ENCODE measurements at places on chromosomes 4 and X. TPM values are rescaled to one million over a fixed set of nuclear protein-coding genes. Genes with fewer than 3 reads are reported as not detected.

- peaks cover 6% of the 10 kb centered on the region for H3K36me3 ChIP-seq
- DNase-seq: no peak
- H3K27ac ChIP-seq: no peak overlapping the region
- H3K27me3 ChIP-seq: no peaks in the 10 kb centered on the region
These were observed 7.6 kb upstream of the NAP1L5 start for GRCh38 chr4:88705223-88705622.

GRCh38 chrX:134907302-134907701, 83.5 kb upstream of the SMIM10 start:
- H3K4me3 ChIP-seq: no peak overlapping the region
- no peaks in the 10 kb centered on the region for H3K27me3 ChIP-seq
- no peak for DNase-seq
- no peaks in the 10 kb centered on the region for H3K36me3 ChIP-seq
- no peaks in the 10 kb centered on the region for H3K4me1 ChIP-seq

DNA sequence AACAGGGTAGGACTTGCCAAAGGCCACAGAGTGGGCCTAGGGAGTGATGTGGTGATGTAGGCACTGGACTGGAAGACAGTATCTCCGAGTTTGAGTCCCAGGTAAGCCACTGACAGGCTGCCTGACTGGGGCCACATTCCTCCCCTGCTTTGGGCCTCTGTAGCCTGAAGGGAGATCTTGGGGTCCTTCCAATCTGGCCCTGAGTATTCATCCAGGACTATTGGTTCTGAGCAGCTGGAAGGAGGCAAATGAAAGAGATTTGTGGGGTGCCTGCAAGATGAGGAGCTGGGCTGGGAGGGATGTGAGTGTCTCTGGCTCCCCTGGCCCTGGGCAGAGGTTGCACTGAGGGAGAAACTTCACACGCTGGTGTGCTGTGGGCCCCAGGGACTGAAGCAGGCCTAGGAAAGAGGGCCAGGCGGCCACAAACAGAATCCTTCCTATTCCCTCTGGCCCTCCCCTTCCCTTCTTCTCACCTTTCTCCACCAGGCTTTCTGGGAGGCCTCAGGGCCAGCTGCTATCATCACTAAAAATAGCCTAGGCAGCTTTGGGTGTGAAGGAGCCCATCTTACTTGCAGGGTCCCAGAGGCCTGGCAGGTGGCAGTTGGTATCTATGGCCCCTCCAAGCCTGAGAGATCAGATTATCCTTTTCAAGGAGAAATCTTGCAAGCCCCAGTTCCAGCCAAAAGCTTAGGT, 70.1 kb downstream of the PJA1 start:
- peaks cover 7% of the 10 kb centered on the region for H3K27me3 ChIP-seq
- H3K4me3 ChIP-seq: no peak overlapping the region
- H3K27ac ChIP-seq: no peak overlapping the region
- no peak for DNase-seq
- H3K4me1 ChIP-seq: no peaks in the 10 kb centered on the region

The POF1B gene
- total RNA-seq: 190 TPM

GRCh38 chrX:15786915-15787314, 3.4 kb upstream of the ZRSR2 start:
- no peak for DNase-seq
- no peaks in the 10 kb centered on the region for H3K36me3 ChIP-seq
- H3K27ac ChIP-seq: no peak overlapping the region
- peaks cover 14% of the 10 kb centered on the region for H3K4me1 ChIP-seq
- H3K27me3 ChIP-seq: no peaks in the 10 kb centered on the region

GRCh38 chrX:47456080-47456479, 26.9 kb downstream of the ZNF41 start:
- H3K36me3 ChIP-seq: no peaks in the 10 kb centered on the region
- no peak overlapping the region for H3K4me3 ChIP-seq
- H3K27me3 ChIP-seq: no peaks in the 10 kb centered on the region
- no peak overlapping the region for H3K27ac ChIP-seq
- H3K4me1 ChIP-seq: no peaks in the 10 kb centered on the region
- DNase-seq: no peak

The CXCR3 gene
- 3.9 TPM for total RNA-seq

The LRCH2 gene
- 0.44 TPM for total RNA-seq

- H3K27me3 ChIP-seq: no peaks in the 10 kb centered on the region
- no peak for DNase-seq
- H3K36me3 ChIP-seq: no peaks in the 10 kb centered on the region
- H3K4me3 ChIP-seq: no peak overlapping the region
- no peaks in the 10 kb centered on the region for H3K4me1 ChIP-seq
These were observed 83.6 kb downstream of the MXRA5 start for GRCh38 chrX:3262901-3263300.

The ADH7 gene
- total RNA-seq: not detected

Data from colonic mucosa (tissue), 4 donors.